Smooth muscle cell of trachea (primary cell): ENCODE measurements at places on chromosomes 1 and 21. TPM values are rescaled to one million over a fixed set of nuclear protein-coding genes. Genes with fewer than 3 reads are reported as not detected.

AKR7A3 gene
- 0.44 and 1.2 TPM in 2 replicates for total RNA-seq

TFF1 gene
- total RNA-seq = not detected in 2 replicates

CCDC190 gene
- under 0.01 TPM in 1 of 2 replicates, not detected in the other for total RNA-seq

SPATA45 gene
- not detected in 2 replicates for total RNA-seq

SETD4 gene
- 17.0 and 25.9 TPM in 2 replicates for total RNA-seq

TMOD4 gene
- total RNA-seq = 0.17 and 0.29 TPM in 2 replicates

TRIM67 gene
- under 0.01 TPM in 1 of 2 replicates, not detected in the other for total RNA-seq

ANKRD35 gene
- 3.3 and 5.5 TPM in 2 replicates for total RNA-seq

VN1R5 gene
- not detected in 2 replicates for total RNA-seq

SLC44A3 gene
- 0.58 and 3.1 TPM in 2 replicates for total RNA-seq

SYTL1 gene
- 0.15 and 0.17 TPM in 2 replicates for total RNA-seq

HHIPL2 gene
- total RNA-seq = 0.58 and 0.83 TPM in 2 replicates

OR10Z1 gene
- not detected in 2 replicates for total RNA-seq

BACH1 gene
- total RNA-seq = 75.2 and 95.8 TPM in 2 replicates

PTPN7 gene
- not detected in 2 replicates for total RNA-seq

OR2L3 gene
- total RNA-seq = not detected in 2 replicates

LEFTY2 gene
- total RNA-seq = not detected in 2 replicates

PIGC gene
- total RNA-seq = 12.4 and 20.8 TPM in 2 replicates

CD1B gene
- not detected in 2 replicates for total RNA-seq

DRAXIN gene
- total RNA-seq = under 0.01 and 0.17 TPM in 2 replicates

ZNF648 gene
- not detected in 2 replicates for total RNA-seq

LEMD1 gene
- total RNA-seq = not detected in 2 replicates

LCE4A gene
- total RNA-seq = not detected in 2 replicates
